ENCODE measurements at places on chromosomes 2 and 18. TPM values are rescaled to one million over a fixed set of nuclear protein-coding genes. Genes with fewer than 3 reads are reported as not detected.

GRCh38 chr2:126642031-126642430 is 13.9 kb upstream of the GYPC start:
- no peaks in the 10 kb centered on the region for H3K4me1 ChIP-seq
- DNase-seq = no peak
- H3K27me3 ChIP-seq = no peaks in the 10 kb centered on the region
- no peak overlapping the region for H3K27ac ChIP-seq
- no peak overlapping the region for H3K4me3 ChIP-seq

DNA sequence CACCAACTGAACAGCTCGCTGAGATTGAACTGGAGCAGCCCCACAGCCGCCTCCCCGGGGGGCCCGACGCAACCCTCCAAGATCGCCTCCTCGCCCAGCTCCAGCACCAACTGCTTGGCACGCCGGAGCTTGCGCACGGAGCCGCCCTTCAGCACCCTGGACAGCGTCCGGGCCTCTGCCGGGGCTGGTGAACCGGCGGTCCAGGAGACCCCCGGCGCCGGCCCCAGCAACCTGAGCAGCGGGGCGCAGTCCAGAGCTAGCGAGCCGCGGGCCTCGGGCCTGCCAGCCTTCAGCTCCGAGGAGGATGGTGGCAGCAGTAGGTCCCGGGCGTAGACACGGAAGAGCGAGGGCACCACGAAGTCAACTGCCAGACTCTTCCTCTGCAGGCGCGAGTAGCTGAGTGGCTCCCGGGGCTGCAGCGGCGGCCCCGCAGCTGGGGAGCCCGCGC is 1.2 kb downstream of the ALK start:
- H3K27me3 ChIP-seq = peaks cover 29% of the 10 kb centered on the region
- H3K36me3 ChIP-seq = no peaks in the 10 kb centered on the region
- H3K27ac ChIP-seq = no peak overlapping the region
- peak overlapping the region; percentile 47 for H3K4me3 ChIP-seq

GRCh38 chr2:64675860-64676259 is 22.1 kb upstream of the SERTAD2 start:
- DNase-seq = no peak
- H3K27me3 ChIP-seq = no peaks in the 10 kb centered on the region
- H3K4me3 ChIP-seq = no peak overlapping the region
- no peaks in the 10 kb centered on the region for H3K36me3 ChIP-seq
- H3K27ac ChIP-seq = no peak overlapping the region

DNA sequence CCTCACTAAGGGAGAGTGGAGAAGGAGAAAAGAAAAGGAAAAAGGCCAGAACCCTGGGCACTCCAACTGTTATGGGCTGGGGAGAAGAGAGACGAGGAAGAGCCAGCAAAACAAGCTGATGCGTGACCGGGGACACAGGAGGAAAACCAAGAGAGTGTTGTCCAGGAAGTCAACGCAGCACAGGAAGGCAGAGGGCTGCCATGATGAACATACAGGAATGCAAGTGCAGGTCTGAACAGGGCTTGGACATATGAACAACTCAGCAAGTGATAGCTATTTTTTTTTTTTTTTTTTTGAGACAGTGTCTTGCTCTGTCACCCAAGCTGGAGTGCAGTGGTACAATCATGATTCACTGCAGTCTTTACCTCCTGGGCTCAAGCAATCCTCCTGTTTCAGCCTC is 28.4 kb downstream of the SIX3 start:
- no peak overlapping the region for H3K27ac ChIP-seq
- no peak overlapping the region for H3K4me3 ChIP-seq
- no peaks in the 10 kb centered on the region for H3K36me3 ChIP-seq

DNA sequence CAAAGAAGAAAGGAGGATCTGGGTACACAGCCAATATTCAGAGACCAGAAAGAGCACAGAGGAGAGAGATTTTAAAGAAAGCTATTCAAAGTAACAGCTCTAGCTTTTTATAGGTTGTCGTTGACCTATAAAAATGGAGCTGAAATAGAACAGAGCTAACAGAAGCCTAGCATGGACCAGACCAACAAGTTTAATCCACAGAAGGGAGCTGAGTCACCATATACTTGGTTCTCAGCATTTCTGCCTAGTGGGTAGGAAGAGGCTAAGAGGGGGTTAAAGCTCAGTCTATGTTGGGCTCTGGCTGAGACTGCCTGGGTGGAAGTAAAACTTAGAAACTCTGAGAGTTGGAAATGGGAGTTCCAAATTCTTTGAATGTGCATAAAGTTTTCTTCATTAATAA is 678.0 kb upstream of the CDH2 start:
- H3K27ac ChIP-seq = no peak overlapping the region
- H3K27me3 ChIP-seq = no peaks in the 10 kb centered on the region
- no peak overlapping the region for H3K4me3 ChIP-seq
- no peaks in the 10 kb centered on the region for H3K36me3 ChIP-seq

DNA sequence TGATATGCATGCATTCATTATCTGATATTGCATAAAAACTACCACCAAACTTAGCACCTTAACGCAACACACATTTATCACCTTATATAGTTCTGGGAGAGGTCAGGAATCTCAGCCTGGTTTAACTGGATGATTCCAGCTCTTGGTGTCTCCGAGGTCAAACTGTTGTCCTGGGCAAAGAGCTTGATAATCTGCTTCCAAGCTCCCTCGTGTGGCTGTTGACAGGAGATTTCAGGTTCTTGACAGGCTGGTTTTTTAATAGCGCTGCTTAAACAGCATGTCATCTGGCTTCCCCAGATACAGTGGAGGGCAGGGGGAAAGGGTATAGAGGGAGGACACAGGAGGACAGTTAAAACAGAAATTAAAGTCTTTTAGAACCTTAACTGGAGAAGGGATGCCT is 785.0 kb downstream of the CNTNAP5 start:
- peak; percentile 26 for DNase-seq
- no peaks in the 10 kb centered on the region for H3K36me3 ChIP-seq
- H3K27me3 ChIP-seq = no peaks in the 10 kb centered on the region
- no peaks in the 10 kb centered on the region for H3K4me1 ChIP-seq

DNA sequence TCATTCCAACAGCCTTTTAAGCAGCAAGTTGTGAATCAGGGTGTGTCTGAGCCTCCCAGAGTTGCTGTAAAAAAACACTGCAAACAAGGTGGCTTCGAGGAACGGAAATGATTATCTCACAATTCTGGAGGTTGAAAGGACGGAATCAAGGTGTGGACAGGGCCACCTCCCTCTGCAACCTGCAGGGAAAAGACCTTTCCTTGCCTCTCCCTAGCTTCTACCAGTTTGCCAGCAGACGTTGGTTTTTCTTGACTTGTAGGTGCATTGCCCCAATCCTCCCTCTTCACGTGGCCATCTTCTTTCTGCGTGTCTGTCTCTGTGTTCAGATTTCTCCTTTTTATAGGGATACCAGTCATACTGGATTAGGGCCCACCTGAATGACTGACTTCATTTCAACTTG is 24.8 kb upstream of the TMEM131 start:
- DNase-seq = no peak
- H3K4me1 ChIP-seq = no peaks in the 10 kb centered on the region
- H3K4me3 ChIP-seq = no peak overlapping the region
- H3K27ac ChIP-seq = no peak overlapping the region

GRCh38 chr2:22798386-22798785 is 586.6 kb upstream of the KLHL29 start:
- H3K36me3 ChIP-seq = no peaks in the 10 kb centered on the region
- peaks cover 14% of the 10 kb centered on the region for H3K27me3 ChIP-seq
- H3K27ac ChIP-seq = no peak overlapping the region
- H3K4me1 ChIP-seq = no peaks in the 10 kb centered on the region

GRCh38 chr2:234733093-234733489 is 218.7 kb upstream of the SH3BP4 start:
- H3K27me3 ChIP-seq = no peaks in the 10 kb centered on the region
- H3K36me3 ChIP-seq = no peaks in the 10 kb centered on the region
- no peak for DNase-seq
- H3K4me1 ChIP-seq = no peaks in the 10 kb centered on the region
- no peak overlapping the region for H3K4me3 ChIP-seq

DNA sequence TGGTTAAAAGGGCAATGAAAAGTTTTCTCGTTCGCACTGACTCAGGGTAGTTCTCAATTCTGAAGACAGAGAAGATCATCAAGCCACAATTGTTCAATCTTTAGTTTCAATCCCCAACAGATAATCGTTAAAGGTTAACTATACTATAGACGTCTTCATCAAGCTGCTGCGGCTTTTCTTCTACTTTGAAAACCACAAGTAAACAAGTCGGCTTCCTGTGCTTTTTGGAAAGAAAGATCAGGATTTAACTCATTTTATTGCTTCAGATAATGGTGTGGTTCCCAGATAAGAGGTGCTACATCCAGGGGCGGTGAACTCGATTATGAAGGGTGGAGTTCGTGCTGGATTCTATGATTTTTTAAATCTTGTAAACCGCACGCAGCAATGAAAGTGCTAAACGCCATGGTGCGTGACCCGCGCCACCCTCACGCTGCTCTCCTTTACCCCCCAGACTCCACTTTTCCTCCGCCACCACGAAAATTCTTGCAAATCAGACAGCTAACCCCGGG is 545 bp upstream of the CDCA7 start:
- H3K4me1 ChIP-seq = peaks cover 17% of the 10 kb centered on the region
- peaks cover 26% of the 10 kb centered on the region for H3K27me3 ChIP-seq
- no peak for DNase-seq

DNA sequence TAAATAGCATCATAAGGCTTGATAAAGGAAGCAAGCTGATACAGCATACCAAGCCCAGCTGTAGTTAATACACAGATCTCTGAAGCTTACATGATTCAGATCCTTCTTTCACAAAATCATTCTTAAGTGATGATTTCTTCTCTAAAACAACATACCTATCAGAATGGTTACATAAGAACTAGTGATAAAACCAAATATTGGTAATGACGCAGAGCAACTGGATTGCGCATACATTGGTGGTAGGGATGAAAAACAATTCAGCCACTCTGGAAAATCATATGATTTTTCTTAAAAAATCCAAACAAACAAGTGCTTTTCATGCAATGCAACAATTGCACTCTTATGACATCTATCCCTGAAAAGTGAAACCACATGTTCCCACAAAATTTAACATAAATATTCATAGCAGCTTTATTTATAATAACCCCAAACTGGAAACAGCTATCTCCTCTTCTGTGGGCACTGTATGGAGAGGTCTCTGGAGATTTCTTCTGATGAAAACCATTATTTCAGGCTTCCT is 153.6 kb upstream of the DSEL start:
- no peaks in the 10 kb centered on the region for H3K27me3 ChIP-seq
- no peaks in the 10 kb centered on the region for H3K4me1 ChIP-seq
- H3K27ac ChIP-seq = no peak overlapping the region
- H3K4me3 ChIP-seq = no peak overlapping the region
- no peak for DNase-seq

DNA sequence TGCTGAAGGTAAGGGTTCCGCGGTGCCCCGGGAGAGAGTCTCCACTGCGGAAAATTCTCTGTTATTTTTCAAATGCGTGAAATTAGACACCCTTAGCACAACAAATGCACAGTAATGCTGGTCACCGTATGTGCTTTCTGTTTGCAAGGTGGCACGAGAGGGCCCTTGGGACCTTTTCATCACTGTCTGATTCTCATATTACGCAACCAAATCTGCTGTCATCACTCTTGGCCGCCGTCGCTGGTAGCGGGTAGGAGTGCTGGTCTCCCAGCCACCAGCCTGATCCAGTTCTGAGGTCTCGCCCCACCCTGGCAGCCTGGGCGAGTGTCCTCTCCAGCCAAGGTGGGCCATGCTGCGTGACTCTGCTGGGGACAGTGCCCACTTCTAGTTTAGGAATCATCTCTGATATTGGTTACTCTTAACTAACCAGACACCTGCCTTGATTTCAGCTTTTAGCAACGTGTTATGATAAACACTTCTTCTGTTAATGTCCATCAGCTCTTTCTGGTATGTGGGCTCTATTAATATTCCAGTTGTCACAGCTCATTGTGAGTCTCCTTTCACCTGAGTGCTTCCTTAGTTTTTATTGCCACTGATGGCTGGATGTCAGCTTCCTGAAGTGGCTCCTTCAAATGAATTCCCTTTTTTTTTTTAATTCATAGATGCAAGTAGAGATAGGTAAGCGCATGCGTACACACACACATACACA is 199.4 kb downstream of the GBX2 start:
- H3K4me1 ChIP-seq = no peaks in the 10 kb centered on the region
- H3K27ac ChIP-seq = no peak overlapping the region
- DNase-seq = peak; percentile 73
- H3K36me3 ChIP-seq = no peaks in the 10 kb centered on the region

GRCh38 chr2:96916156-96916630 is 46.3 kb upstream of the SEMA4C start:
- no peaks in the 10 kb centered on the region for H3K36me3 ChIP-seq
- DNase-seq = no peak
- peak overlapping the region; percentile 13 for H3K4me3 ChIP-seq
- no peaks in the 10 kb centered on the region for H3K27me3 ChIP-seq

PLCD4 gene
- total RNA-seq = 0.19 TPM

CROCC2 gene
- total RNA-seq = not detected

FN1 gene
- 416 TPM for total RNA-seq

STARD6 gene
- not detected for total RNA-seq

CGREF1 gene
- 2.0 TPM for total RNA-seq

RBKS gene
- 3.5 TPM for total RNA-seq

DSG2 gene
- total RNA-seq = 36.0 TPM

ETAA1 gene
- 7.2 TPM for total RNA-seq

SIGLEC15 gene
- not detected for total RNA-seq

B4GALT6 gene
- total RNA-seq = 7.8 TPM

Data from heart left ventricle (tissue), 16 donors.